ENCODE measurements at places on chromosomes 1 and 21.

DNA sequence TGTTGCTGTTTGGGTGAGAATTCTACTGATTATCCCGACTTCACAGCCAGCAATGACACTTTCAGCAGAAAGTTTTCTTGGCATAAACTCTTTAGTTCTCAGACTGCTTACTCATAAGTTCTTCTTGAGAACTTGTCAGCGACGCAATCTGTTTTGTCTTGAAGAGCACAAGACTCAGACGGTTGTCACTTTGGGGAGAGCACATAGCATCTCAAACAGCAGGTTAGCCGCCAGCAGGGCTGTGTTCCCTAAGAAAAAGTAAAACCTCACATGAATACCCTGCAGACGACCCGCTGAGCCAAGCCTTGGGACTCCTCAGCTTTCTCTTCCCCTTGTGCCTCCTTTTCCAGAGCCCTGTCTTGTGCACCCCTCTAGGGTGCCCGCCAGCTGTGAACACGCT is 11.4 kb downstream of the AGMAT start:
- no peak for DNase-seq

- DNase-seq, result peak; percentile 81
Measured at GRCh38 chr1:67500413-67500959, 70.3 kb upstream of the SERBP1 start.

DNA sequence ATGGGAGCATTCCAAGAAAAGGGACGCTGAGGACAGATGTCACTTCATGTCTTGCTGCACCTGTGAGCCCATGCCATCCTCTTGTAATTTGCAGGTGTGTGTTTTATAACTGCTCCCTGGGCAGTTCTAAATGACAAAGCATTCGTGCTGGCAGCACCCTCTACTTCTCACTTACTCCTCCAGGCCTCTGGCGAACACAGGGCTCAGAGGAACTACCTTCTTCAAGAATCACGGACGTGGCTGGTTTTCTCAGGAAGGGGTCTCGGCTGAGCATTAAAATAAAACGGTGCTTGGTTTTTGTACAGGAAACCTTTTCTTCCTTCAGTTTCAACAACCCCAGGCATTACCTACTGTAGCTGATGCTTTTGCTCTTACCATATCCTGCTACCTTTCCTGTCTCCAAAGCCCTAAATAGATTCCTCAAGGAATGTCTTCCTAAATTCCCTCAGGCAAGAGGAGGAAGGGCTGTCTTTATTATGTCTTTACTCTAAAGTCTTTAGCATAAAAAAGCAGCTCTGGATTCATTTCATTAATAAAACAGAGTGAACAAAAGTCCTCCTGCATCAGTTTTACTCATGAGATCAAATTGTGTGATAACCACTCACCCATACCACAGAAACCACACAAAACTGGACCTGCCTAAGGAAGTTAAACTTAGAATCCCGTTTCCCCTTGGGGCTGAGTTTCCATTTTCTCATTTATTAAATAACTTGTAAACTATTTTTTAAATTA is 79.0 kb upstream of the MAP10 start:
- no peak for DNase-seq

DNA sequence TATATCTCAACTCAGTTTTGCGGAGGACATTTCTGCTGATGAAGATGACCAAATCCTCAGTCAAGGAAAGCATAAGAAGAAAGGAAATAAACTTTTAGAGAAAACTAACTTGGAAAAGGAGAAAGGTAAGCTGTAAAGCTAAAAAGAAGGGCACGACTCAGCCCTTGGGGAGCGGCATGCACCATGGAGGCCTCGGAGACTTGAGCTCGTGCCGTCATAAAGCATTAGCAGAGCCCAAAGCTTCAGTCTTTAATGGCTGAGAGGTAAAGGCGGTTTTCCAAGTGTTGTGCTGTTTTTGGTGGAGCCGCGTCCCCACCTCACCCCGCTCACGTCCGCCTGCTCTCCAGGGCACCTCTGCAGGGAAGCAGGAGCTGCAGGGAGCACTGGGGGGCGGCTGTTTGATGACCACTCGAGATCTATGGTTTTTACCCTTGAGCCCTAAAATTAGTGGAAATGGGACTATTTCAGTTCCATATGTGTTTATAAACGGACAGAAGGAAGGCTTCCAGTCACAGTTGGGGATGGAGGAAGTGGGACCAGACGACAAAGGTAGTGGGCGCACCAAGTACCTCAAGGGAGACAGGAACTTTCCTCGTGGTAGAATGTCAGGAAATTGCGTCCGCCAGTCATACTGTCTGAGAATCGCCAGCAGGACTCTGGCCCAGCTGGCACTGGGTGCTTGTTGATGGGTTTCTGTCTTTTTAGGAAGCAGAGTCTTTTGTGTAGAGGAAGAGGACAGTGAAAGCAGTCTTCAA is 27.6 kb downstream of the RRP1B start:
- DNase-seq, result no peak

DNA sequence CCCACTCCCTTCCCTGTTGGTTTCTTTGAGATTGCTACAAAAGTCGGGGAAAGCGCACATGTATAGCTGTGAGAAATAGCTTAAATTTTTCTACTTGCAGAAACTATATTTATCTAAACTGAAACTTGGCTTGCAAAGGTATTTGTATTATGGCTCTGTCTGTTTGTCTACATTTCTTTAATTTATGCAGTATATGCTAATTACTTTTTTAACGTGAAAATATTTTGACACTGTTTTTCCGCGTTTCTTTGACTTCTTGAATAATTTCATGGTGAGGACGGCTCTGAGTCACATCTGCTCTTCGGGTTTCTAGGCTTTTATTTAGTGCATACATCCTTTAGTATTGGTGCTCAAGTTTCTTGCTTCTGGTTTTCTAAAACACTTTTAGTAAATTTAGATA is 182.1 kb upstream of the ZRANB2 start:
- no peak for DNase-seq

- DNase-seq, result peak; percentile 41
Measured at GRCh38 chr1:3012456-3013291, 8.6 kb upstream of the ACTRT2 start.

- DNase-seq, result no peak
Measured at GRCh38 chr1:239719642-239720258, 333.4 kb downstream of the CHRM3 start.

GRCh38 chr1:160401487-160401805 is 1.1 kb downstream of the VANGL2 start:
- no peak for DNase-seq

- no peak for DNase-seq
Measured at GRCh38 chr1:93531193-93531592, 83.3 kb downstream of the FNBP1L start.

GRCh38 chr21:36825658-36826057 is 126.7 kb downstream of the SIM2 start:
- DNase-seq, result no peak

GRCh38 chr21:36030581-36031189 is 29.6 kb downstream of the SETD4 start:
- DNase-seq, result no peak

- DNase-seq, result no peak
Measured at GRCh38 chr1:30198795-30199403, 524.5 kb downstream of the MATN1 start.

DNA sequence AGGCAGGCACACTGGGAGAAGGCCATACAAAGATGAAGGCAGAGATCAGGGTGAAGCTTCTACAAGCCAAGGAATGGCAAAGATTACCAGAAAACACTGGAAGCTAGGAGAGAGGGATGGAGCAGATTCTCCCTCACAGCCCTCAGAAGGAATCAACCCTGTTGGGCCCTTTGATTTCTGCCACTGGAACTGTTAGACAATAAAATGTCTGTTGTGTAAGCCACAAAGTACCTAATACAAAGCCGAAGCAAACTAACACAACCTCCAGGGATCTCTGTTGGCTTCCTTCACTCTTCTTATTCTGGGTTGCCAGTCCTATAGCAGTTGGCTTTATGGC is 1.7 kb upstream of the PLA2G2A start:
- DNase-seq, result no peak
